ENCODE measurements at places on chromosomes 7 and 10.

DNA sequence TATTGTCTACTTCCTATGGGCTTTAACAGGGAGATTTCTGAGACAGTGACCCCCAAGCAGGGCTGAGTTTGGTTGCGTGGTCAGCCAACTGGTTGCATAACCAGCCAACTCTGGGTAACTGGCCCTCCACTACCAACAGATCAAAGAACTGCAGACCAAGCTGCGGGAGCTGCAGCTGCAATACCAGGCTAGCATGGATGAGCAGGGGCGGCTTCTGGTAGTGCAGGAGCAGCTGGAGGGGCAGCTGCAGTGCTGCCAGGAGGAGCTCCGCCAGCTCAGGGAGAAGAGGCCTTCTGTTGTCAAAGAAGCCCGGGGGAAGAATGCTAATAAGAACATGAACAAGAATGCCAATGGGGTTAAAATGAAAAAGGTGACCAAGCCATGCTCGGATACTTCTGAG lies 15.7 kb upstream of the FLNC start:
- DNase-seq: no peak

DNA sequence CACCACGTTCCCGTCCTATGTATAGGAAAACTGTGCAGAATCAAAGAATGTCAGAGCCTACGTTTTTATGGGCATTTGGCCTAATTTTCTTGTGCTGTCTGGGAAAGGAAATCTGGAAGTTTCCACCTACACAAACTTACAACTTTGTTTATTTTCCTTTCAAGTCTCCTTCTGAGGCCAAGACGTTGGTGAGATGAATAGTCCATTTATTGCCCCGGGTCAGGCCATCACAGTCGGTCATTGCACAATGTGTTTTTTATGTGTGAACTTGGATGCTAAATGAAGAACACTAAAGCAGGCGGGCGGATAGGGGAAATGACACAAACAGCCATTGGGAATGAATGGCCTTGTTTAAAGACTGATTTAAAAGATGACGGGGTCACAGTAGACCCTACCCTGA lies 38.6 kb downstream of the TRIL start:
- no peak for DNase-seq

GRCh38 chr7:46007990-46008643 lies 87.0 kb upstream of the IGFBP3 start:
- no peak for DNase-seq

DNA sequence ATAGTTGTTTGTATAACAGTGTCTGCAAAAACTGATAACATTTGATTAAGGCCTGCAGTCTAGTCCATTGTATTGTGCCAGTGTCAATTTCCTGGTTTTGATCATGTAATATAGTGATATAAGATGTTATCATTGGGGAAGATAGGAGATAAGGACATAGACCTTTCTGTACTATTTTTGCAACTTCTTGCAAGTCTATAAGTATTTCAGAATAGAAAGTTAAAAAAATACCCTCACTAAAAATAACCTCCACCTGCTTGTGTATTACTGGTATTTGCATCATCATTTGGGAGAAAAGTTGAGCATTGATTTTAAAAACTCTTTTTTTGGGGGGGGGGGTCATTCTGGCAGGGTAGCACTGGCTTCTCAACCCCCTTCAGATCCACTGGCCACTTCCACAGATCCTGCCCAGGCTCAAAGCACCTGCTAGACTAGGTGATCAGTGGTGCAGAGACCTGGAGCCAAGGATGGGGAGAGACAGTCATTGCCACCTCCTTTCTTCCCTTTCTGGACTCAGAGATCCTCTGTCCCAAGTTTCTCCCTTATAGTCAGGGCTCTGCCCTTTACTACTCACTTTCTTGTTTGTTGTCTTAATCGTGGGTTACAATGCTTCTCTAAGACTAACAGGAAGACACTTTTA lies 103.0 kb downstream of the RBM20 start:
- no peak for DNase-seq

- no peak for DNase-seq
Observed at GRCh38 chr10:31187607-31188210, 131.3 kb upstream of the ZEB1 start.

DNA sequence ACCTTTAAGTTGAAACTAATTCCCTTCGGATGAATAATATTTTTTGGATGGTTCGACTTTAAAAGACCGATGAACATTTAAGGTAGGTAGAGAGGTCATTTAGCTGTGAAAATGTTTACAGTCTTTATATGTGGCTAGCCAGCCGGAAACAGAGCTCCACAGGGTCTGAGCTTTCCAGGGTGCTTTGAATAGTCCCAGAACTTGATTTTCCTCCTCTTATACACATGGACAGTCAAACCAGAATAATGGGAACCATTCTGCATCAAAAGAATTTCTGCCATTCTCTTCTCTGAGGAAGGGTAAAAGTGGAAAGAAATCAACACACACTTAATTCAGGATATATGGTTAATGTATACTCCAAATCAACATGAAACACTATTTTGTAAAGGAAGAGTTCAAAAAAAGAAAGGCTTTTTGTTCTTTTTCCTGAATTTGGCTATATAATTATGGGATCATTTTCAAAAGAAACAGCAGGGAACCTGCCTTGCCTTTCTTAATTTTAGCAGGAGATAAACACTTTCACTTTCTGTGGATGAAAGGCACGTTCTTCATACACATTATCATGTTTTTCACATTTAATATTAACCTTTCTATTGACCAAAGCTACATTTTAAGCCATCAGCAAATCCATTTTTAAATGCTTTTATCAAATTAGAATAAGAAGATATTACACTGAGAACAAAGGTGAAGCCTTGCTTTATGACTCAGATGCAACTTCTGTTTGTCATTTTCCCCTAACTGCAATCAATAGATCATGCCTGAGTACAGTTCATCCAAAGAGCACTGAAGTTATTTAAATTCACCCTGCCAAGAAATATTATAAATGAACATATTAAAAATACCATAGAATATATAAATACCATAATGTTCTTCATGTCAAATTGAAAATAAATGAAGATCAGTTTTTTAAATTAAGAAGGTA lies 307.3 kb downstream of the THSD7A start:
- DNase-seq: no peak

DNA sequence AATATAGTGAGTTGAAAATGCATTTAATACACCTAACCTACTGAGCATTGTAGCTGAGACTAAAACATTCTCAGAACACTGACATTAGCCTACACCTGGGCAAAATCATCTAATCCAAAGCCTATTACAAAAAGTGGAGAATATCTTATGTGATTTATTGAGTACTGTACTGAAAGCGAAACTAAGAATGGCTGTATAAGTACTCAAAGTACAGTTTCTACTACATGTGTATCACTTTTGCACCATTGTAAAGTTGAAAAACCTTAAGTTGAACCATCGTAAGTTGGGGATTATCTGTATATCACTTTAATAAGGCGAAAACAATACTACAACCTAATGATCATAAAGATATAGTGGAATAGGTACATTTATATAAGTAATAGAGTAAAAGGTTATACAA lies 45.4 kb upstream of the GRB10 start:
- DNase-seq: no peak

DNA sequence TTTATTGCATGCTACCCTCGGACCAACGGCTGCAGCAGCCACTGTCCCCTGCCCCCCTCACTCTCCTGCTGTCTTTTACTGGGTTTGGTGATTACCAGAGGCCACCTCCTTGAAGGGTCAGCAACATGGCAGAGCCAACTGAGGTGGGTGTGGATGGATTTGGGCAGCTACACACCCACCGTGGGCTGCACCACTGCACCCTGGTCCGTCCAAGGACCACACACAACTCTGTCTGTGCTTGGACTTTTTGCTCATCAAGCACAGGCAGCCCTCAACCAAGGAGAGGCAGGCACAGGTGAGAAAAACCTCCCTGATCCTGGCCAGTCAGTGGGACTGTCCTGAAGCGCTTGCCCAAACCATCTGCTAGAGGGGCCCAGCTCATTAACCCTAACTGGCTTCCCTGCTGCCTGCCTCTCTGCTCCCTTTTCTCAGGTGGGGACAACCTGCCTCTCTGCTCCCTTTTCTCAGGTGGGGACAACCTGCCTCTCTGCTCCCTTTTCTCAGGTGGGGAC lies 239.5 kb upstream of the PITRM1 start:
- DNase-seq: no peak

- no peak for DNase-seq
Observed at GRCh38 chr10:7480742-7481367, 70.0 kb upstream of the SFMBT2 start.
